ENCODE measurements at places on chromosomes 2 and 18. TPM values are rescaled to one million over a fixed set of nuclear protein-coding genes. Genes with fewer than 3 reads are reported as not detected.
A peak's percentile ranks its signal among the peaks of the same experiment; 100 is the strongest.

GRCh38 chr18:31498574-31499524, 872 bp downstream of the DSG2 start:
- H3K36me3 ChIP-seq, result no peaks in the 10 kb centered on the region
- H3K27me3 ChIP-seq, result peaks cover 3% of the 10 kb centered on the region
- H3K4me1 ChIP-seq, result peaks cover 8% of the 10 kb centered on the region
- no peak overlapping the region for H3K27ac ChIP-seq
- DNase-seq, result no peak
- H3K4me3 ChIP-seq, result peak overlapping the region; percentile 73

BUB1 gene
- polyA plus RNA-seq, result 0.27 TPM

DNA sequence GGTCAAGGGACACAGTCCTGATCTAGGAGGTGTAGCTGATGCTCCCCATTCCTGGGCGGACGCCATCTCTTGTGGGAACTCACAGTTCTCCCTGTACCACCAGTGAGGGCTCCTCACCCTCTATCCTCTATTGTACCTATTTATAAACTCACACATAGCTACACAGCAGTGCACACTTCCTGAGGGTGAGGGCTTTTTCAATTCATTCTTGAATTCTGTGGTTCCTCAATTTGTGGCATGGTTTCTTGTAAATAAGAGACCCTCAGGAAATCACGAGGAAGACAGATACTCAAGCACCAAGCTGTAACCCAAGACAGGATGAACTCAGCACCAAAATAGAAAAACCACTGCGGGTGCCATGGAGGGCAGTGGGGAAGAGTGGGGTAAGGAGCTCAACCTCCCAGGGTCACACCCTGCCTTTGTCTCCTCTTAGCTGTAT, 245.9 kb upstream of the PXDN start:
- no peaks in the 10 kb centered on the region for H3K36me3 ChIP-seq
- no peaks in the 10 kb centered on the region for H3K27me3 ChIP-seq
- no peak overlapping the region for H3K4me3 ChIP-seq
- no peaks in the 10 kb centered on the region for H3K4me1 ChIP-seq
- no peak for DNase-seq
- H3K27ac ChIP-seq, result no peak overlapping the region

ADRA2B gene
- 2.1 TPM for polyA plus RNA-seq

GRCh38 chr2:70118798-70119454, 31.6 kb downstream of the PCBP1 start:
- peak overlapping the region; percentile 92 for H3K27ac ChIP-seq
- no peak overlapping the region for H3K4me3 ChIP-seq
- H3K27me3 ChIP-seq, result no peaks in the 10 kb centered on the region
- H3K4me1 ChIP-seq, result peaks cover 60% of the 10 kb centered on the region
- H3K36me3 ChIP-seq, result no peaks in the 10 kb centered on the region

- no peaks in the 10 kb centered on the region for H3K4me1 ChIP-seq
- DNase-seq, result no peak
- no peak overlapping the region for H3K4me3 ChIP-seq
- peaks cover 2% of the 10 kb centered on the region for H3K27me3 ChIP-seq
- no peaks in the 10 kb centered on the region for H3K36me3 ChIP-seq
- no peak overlapping the region for H3K27ac ChIP-seq
These were observed 5.3 kb upstream of the TYMS start for GRCh38 chr18:652131-652530.

- H3K27ac ChIP-seq, result no peak overlapping the region
- no peaks in the 10 kb centered on the region for H3K36me3 ChIP-seq
- H3K27me3 ChIP-seq, result no peaks in the 10 kb centered on the region
- no peaks in the 10 kb centered on the region for H3K4me1 ChIP-seq
- no peak overlapping the region for H3K4me3 ChIP-seq
These were observed 753.2 kb downstream of the ADCYAP1 start for GRCh38 chr18:1657876-1658275.

- no peaks in the 10 kb centered on the region for H3K36me3 ChIP-seq
- no peaks in the 10 kb centered on the region for H3K4me1 ChIP-seq
- no peak overlapping the region for H3K27ac ChIP-seq
- H3K27me3 ChIP-seq, result no peaks in the 10 kb centered on the region
- no peak overlapping the region for H3K4me3 ChIP-seq
- DNase-seq, result no peak
These were observed 62.9 kb downstream of the COBLL1 start for GRCh38 chr2:164778723-164779122.

GRCh38 chr2:128363934-128364361, 45.3 kb upstream of the HS6ST1 start:
- no peaks in the 10 kb centered on the region for H3K27me3 ChIP-seq
- DNase-seq, result no peak
- no peak overlapping the region for H3K27ac ChIP-seq

TEKT4 gene
- not detected for polyA plus RNA-seq

DNA sequence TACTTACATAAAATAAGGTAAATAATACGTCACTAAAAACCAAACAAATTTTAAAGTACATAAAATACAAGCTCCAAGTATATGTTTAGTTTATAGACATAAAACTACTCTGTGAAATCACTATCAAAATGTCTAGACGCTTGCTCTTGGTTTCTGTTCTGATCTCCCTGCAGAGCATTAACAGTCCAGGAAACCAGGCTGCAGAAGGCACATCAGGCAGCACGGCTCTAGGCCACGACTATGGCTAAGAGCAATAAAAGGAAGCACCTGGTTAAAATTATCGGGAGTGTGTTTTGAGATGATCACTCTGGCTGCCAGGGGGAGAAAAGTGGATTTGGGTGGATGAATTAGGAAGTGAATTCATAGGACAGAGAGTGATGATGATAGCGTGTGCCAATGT, 196.0 kb upstream of the SPHKAP start:
- no peak overlapping the region for H3K4me3 ChIP-seq
- no peaks in the 10 kb centered on the region for H3K36me3 ChIP-seq
- no peak overlapping the region for H3K27ac ChIP-seq
- no peaks in the 10 kb centered on the region for H3K4me1 ChIP-seq

DNA sequence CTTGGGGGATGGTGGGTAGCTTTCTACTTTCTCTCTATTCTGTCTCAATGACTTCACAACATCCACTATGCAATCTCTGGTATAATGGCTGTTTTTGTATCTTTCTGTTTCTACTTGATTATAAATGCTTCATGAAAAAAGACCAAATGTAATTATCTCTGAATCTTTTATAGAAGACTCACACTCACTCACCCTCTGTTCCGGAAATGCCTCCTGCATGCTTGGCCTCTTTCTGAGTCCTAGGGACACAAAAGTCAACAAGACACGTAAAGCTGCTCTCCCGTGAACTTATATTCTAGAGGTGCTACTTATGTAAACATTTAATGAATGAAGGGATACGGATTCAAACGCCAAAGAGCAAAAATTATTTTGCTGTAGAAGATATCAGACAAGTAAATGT, 502.2 kb upstream of the SOX11 start:
- H3K4me1 ChIP-seq, result no peaks in the 10 kb centered on the region
- H3K27ac ChIP-seq, result no peak overlapping the region
- H3K4me3 ChIP-seq, result no peak overlapping the region

GRCh38 chr18:80112624-80113248, 3.7 kb downstream of the ADNP2 start:
- H3K4me3 ChIP-seq, result no peak overlapping the region
- no peak overlapping the region for H3K27ac ChIP-seq
- H3K36me3 ChIP-seq, result peaks cover 3% of the 10 kb centered on the region
- no peak for DNase-seq
- no peaks in the 10 kb centered on the region for H3K27me3 ChIP-seq

GRCh38 chr18:13642440-13642827, 83.9 kb downstream of the FAM210A start:
- no peaks in the 10 kb centered on the region for H3K4me1 ChIP-seq
- H3K27ac ChIP-seq, result peak overlapping the region; percentile 57
- H3K4me3 ChIP-seq, result peak overlapping the region; percentile 60
- no peaks in the 10 kb centered on the region for H3K36me3 ChIP-seq
- no peaks in the 10 kb centered on the region for H3K27me3 ChIP-seq

NGEF gene
- 0.13 TPM for polyA plus RNA-seq

CKAP2L gene
- 0.05 TPM for polyA plus RNA-seq

ZNF514 gene
- 7.3 TPM for polyA plus RNA-seq

DNA sequence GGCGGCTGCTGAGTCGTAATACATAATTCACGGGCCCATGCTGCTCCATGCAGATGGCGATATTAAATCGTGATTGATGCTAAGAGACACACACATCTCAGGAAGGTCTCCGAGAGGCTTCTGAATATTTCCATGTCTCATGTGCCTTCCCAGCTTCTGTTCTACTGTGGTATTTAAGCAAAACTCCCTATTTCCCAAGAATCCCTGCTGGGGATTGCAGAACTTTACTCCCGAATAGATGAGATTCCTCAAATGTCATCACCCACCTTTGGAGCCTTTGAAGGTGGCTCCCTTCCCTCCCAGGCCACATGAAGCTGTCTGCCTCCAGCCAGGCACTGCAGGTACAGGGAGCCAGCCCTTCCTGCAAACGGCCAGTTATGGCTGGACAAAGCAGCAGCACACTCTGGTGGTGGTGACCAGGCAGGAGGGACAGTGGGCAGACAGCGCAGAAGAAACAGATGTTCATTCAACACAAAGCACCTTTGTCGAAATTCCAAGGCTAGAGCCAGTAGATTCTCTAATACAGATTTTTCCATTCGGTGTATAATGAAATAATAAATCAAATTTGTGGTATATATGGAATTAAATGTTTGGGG, 14.1 kb downstream of the NRP2 start:
- H3K4me3 ChIP-seq, result no peak overlapping the region
- H3K27me3 ChIP-seq, result no peaks in the 10 kb centered on the region
- no peaks in the 10 kb centered on the region for H3K4me1 ChIP-seq
- no peaks in the 10 kb centered on the region for H3K36me3 ChIP-seq
- no peak overlapping the region for H3K27ac ChIP-seq

DNA sequence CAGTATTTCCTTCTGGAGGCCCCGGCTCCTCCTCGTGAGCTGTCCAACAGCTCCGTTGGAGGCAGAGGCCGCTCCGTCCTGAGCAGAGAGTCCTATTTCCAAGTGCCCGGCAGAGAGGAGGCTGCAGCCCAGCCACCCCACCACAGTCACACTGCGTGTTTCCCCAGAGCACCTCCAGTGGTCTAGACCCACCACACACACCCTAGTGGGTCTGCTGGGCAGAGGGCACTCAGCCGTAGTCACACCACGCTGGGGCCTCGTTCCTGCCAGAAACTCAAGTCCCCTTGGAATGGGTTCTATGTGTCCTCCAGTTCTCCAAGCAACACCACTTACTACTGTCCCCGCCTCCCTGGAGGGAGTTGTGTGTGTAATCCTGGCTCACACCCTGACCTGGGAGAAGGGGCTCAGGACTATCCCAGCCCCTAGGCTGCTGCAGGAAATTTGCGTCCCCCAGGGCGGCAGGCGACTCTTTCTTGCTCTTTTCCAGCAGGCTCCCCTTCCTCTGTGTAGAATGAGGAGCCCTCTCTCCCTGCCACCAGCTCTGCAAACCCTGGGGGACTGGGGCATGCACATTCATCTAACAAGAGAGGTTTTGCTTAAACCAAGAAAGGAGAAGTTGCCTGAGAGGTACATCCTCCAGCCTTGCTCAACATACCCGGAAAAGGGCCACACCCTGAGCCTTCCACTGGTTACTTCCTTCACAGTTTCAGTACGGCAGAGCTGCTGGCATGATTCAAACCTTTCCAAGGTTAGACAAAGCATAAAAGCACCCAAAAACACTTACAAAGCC, 114.1 kb downstream of the NDUFA10 start:
- no peak overlapping the region for H3K27ac ChIP-seq
- DNase-seq, result no peak
- no peaks in the 10 kb centered on the region for H3K36me3 ChIP-seq
- H3K27me3 ChIP-seq, result no peaks in the 10 kb centered on the region
- no peaks in the 10 kb centered on the region for H3K4me1 ChIP-seq

GRCh38 chr2:27290549-27290948, 8.3 kb downstream of the TRIM54 start:
- no peak for DNase-seq
- H3K27me3 ChIP-seq, result no peaks in the 10 kb centered on the region
- H3K36me3 ChIP-seq, result peaks cover 33% of the 10 kb centered on the region
- peak overlapping the region; percentile 71 for H3K4me3 ChIP-seq
- H3K4me1 ChIP-seq, result peaks cover 80% of the 10 kb centered on the region
- peak overlapping the region; percentile 93 for H3K27ac ChIP-seq

- no peaks in the 10 kb centered on the region for H3K4me1 ChIP-seq
- H3K36me3 ChIP-seq, result no peaks in the 10 kb centered on the region
- H3K4me3 ChIP-seq, result no peak overlapping the region
- no peaks in the 10 kb centered on the region for H3K27me3 ChIP-seq
These were observed 69.2 kb downstream of the KCTD1 start for GRCh38 chr18:26479065-26479680.

DNA sequence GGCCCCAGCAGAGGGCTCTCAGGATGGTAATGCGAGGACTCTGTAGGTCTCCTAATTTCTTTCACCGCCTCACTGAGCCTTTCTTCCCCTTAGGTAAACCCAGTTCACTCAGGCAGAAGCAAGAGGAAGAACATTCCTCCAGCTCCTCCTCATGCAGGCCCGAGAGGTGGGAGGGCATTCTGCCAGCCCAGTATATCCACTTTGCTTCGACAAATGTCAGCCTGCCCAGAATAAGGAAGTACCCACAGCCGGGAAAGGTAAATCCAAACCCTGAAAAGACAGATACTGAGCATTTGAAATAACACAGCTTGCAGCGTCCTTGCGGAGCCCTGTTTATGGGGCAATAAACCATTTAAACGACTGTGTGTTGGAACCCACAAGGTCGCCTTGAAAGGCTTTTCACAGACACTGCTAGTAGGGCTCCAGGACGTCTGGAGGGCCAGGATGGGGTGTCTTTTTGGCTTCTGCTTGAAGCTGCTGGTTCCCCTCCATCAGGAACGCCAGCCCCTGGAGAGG, 63.0 kb upstream of the STPG4 start:
- H3K27me3 ChIP-seq, result no peaks in the 10 kb centered on the region
- H3K36me3 ChIP-seq, result no peaks in the 10 kb centered on the region
- H3K4me3 ChIP-seq, result no peak overlapping the region
- H3K27ac ChIP-seq, result no peak overlapping the region
- H3K4me1 ChIP-seq, result peaks cover 11% of the 10 kb centered on the region

DNA sequence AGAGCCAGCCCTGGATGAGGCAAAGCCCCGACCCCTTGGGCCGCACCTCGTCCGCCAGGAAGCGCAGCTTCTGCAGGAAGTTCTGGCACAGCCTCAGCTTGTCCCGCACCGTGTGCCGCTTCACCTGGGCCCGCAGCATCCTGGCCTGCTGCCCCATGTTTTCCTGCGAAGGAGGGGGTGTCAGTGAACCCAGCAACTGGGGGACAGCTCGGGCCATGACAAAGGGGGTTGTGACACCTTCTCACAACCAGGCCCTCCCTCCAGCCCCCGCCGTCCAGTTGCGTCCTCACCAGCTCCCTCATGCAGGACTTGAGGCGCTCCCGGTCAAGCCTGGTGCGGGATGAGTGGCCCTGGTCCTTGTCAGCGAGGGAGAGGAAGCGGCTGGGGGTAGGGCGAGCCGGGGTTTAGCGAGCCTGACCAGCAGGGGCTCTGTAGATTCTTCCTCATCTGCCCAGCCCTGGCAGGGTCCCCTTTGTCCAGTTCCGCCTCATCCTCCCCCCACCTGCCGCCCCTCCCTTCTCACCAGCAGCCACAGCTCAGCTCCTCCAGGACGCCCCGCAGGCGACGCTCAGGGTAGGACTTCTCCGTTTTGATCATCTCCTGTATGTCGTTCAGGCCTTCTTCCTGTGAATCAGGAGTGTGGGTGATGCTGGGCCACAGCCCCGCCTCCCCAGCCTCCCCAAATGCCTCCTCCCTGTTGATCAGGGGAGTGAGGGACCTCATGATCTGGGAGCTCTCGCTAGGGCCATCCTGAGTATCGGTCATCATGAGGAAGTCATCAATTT, 606 bp downstream of the OTOF start:
- H3K36me3 ChIP-seq, result no peaks in the 10 kb centered on the region
- no peak overlapping the region for H3K27ac ChIP-seq

SRD5A2 gene
- polyA plus RNA-seq, result 0.08 TPM

AQP12B gene
- not detected for polyA plus RNA-seq

- H3K4me3 ChIP-seq, result no peak overlapping the region
- no peak for DNase-seq
- no peaks in the 10 kb centered on the region for H3K27me3 ChIP-seq
- H3K36me3 ChIP-seq, result no peaks in the 10 kb centered on the region
- no peak overlapping the region for H3K27ac ChIP-seq
- H3K4me1 ChIP-seq, result no peaks in the 10 kb centered on the region
These were observed 104.0 kb downstream of the FSHR start for GRCh38 chr2:49050265-49050664.

SPOPL gene
- polyA plus RNA-seq, result 3.0 TPM

Measured in psoas muscle (tissue), 8 donors.